Frontal cortex (tissue), 4 donors: ENCODE measurements at places on chromosomes 3 and 15.

DNA sequence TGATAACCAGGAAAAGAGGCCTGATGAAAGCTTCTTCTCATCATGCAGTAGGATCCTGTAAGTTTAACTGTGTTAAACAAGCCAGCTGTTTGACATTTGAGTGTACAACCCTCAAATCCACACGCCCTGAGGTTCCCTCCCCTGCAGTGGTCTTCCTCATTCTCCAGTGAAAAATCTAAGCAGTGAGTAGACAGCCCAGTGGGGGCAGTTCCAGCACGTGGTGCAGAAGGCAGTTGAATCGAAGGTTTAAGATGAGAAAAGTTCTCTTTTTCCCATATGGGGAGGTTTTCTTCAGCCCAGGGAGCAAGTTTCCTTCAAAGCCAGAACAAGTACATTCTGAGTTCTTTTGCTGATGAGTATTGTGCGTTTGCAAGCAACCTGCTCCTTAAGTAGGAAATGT, 174.5 kb downstream of the NR2F2 start:
- DNase-seq: no peak

DNA sequence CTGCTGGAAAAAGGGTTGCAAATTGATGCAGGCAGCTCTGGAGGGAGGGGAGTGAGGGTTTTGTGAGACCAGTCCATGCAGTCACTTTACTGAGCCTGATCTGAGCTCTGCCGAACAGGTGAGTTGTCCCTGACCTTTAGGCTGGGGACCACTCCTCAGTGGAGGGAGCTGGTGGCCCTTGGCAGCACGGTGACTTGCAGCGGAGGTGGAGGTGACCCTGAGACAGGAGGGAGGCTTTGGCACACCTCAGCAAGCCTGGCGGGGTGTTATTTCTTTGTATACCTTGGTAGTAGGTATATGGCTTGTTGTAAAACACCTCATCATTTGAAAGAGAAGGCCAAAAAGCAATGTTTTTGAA, 43.5 kb downstream of the FGD5 start:
- no peak for DNase-seq

DNA sequence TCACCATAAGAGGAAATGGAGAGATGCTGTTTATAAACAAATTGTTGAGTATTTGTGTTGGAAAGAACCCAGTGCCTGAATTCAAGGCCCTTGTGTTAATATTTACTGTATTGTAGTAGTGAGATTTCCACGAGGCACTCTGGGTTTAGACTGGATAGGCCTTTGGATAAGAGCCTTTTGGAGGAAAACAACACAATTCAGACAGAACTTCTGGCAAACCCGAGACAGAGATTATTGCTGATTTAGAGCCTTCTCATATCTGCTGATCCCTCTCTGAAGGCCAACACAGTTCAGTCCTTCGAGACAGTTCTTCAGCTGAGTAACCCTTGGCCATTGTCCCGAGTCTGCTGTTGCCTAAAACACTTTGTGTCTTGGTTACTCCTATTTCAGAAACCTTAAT, 55.7 kb downstream of the LMCD1 start:
- no peak for DNase-seq

- DNase-seq: no peak
Observed at GRCh38 chr3:188471723-188472122, 317.8 kb downstream of the LPP start.

- no peak for DNase-seq
Observed at GRCh38 chr15:89946681-89947299, 34.0 kb upstream of the ARPIN start.

DNA sequence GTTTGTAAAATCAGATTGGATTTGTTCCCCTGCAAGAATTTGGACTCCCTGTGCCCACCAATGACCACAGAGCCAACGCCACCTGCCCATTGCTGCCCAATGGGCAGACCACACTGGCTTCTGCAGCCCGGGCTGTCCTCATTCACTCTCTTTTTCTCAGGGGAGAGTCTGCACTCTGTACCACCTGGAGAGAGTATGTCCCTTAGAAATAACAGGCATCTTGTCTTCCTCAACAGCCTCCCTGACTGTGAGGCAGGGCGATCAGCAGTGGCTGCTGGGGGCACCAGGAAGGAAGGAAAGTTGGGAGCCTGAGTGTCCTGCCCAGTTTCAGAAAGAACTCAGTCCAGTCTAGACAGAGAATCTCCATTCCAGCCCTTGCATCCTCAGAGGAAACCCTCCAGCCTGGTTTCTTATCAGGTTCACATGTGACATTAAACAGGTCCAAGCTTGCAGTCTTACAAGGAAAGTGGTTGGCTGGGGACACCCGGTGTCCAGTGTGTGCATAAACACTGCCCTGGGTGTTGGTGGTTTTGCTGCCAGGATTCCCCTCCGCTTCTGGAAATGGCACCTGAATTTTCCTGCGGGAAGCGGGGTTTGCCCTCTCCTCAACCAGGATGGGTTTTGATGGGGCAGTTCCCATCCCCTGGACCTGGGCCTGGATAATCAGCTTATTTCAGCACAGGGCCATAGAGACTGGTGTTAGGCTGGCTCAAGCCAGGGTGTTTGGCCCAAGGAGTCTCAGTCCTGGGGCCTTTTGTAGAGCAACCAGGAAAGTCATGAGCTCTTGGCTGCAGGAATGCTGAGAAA, 37.2 kb downstream of the SSUH2 start:
- no peak for DNase-seq

DNA sequence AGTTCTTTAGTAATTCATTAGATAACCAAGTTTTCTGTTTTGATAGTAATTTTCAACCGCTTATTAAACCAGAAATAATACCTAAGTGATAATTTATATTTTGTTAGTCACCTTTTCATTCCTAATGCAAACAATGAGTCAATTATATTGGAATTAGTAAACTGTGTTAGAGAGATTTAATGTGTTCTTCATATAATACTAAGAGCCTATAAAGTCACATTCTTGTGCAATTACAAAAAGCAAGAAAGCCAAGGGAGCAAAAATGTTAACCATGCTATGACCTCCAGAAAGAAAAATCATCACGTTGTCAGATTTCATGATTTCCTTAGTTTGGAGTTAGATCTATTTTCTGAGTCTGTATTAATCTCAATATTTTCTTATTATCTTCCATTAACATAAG, 108.8 kb upstream of the SAMMSON start:
- no peak for DNase-seq

GRCh38 chr15:35394416-35394815, 151.5 kb downstream of the DPH6 start:
- DNase-seq: no peak

- no peak for DNase-seq
Observed at GRCh38 chr3:23129817-23130216, 73.3 kb upstream of the UBE2E2 start.
